ENCODE measurements at places on chromosomes 4 and X.

- DNase-seq, result no peak
These were observed 46.5 kb downstream of the HADH start for GRCh38 chr4:108036213-108036612.

- DNase-seq, result no peak
These were observed 55.2 kb upstream of the TBC1D9 start for GRCh38 chr4:140811429-140811828.

DNA sequence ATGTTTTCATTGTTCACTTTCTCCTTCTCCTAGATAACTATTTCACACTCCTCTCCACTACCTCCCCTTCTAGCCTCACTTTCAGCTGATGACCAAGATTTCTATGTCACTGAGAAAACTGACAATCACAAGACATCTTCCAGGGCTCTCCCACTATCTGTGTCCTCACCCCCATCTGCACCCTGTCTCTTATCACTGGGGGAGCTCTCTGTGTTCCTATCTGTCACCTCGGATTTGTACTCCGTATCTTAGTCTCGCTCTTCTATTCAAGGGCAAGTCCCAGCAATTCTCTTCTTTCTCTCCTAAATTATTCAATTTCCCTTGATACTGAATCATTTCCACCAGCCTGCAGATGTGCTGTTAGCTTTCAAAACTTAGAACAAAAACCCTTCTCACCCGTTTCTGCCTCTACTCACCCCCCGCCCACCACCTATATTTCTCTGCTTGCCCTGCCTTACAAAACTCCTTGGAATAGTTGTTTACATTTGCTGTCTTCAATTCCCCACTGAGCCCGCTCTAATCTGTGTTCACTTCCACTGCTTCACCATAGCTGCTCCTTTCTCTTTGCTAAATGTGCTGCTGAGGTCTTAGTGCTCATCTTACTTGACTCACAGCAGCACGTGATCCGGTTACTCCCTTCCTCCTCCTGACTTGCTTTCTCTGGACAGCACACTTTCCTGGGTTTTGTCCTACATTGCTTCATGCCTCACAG, 293.2 kb downstream of the UNC5C start:
- peak; percentile 87 for DNase-seq

GRCh38 chr4:145736241-145736831, 56.4 kb downstream of the C4orf51 start:
- peak; percentile 59 for DNase-seq

DNA sequence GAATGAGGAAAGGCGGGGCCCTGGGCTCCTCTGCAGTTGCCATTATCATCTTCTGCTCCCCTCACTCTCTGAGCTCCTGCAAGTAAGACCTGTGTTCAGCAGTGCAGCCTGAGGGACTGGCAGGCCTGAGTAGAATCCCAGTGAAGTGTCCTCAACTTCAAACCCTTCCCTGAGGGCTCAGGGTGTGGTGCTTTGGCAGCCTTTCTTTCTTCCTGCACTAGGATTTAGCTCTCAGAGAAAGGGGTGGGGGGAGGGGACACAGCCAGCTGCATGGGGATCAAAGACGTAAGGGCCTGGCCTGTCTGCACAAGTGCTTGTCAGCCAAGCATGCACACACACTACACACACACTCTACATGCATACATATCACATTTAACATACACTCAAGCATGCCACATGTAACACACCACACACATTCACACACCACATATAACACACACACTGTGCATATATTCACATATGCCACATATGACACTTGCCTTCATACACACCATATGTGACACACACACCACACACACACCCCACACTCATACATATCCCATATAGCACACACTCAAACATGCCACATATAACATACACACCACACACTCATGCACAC, 223.4 kb upstream of the RPL34 start:
- no peak for DNase-seq

DNA sequence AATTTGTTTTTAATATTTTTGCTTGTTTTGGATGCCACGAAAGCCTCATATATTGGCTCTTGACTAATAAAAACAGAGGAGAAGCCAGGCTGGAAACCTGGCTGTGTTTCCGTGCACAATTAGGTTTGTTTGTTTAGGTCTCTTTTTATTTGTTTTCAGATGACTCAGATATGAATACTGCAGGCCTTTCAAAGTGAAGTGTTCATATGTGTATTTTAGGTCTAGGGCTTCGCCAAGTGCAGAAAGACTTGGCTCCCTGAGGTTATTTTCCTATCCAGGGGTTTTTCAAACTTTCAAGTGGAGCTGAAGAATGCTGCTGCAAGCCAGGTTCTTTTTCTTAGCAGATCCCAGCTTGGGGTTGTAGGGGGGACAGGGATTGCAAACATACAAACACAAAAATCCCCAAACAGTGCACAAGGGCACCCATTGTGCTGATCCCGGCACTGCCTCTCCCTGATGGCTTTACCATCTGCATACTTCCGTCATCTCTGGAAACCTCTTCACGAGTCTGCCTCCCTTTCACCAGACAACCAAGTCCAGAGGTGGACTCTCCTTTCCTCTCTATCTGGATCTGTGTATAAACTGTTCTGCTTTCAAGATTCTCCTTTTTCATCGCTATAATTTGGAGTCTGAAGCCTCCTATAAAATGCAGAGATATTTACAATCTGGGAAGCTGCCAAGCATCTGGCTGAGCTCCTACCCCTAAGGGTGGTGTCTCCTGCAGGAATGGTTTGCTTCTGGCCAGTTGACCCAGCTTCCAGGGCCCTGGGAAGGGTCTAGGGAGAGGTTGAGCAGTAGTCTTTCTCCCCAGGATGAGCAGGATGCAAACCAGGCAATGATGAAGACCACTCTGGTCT, 108.6 kb downstream of the SMIM20 start:
- peak; percentile 25 for DNase-seq

DNA sequence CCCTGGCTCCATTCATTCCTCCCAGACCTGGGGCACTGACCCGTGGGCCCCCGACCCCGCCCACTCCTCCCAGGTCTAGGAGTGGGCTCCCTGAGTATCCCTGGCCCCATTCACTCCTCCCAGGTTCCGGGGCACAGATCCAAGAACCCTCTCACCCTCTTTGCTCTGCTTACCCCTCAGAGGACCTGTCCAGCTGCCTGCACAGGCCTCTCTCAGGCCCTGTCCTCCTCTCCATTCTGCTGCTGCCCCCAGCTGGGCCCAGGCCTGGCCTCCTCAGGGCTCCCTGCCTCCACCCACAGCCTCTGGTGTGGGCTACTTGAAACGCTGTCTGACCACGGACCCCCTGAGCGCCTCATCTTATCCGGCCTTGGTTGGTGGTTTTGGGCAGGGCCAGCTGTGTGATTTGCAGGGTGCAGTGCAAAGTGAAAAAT, 217.7 kb upstream of the PSAPL1 start:
- no peak for DNase-seq

DNA sequence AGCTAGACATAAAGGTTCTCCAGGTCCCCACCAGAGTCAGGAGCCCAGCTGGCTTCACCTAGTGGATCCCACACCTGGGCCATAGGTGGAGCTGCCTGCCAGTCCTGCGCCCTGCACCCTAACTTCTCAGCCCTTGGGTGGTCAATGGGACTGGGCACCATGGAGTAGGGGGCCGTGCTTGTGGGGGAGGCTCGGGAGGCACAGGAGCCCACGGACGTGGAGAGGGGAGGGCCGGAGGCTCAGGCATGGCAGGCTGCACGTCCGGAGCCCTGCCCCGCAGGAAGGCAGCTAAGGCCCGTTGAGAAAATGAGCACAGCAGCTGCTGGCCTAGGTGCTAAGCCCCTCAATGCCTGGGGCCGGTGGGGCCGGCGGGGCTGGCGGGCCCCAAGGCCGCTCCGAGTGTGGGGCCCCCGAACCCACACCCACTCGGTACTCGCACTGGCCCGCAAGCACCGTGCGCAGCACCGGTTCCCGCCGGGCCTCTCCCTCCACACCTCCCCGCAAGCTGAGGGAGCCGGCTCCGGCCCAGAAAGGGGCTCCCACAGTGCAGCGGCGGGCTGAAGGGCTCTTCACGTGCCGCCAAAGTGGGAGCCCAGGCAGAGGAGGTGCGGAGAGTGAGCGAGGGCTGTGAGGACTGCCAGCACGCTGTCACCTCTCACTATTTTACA, 291.1 kb downstream of the KLHL4 start:
- DNase-seq, result no peak

DNA sequence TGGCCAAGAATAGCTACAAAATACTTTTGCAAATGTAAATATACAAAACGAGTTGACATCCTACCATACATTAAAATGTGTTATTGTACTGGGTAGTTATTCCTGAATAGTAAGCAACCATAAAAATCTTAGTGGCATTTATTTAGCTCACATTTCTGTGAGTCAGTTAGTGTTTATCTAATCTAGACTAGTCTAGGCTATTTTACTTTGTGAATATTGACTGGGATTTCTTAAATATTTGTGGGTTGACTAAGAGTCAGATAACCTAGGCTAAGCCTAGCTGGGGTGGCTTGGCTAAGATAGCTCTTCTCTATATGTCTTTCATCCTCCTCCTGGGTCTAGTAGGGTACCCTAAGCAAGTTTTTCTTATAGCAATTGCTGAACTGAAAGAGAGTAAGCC, 543.8 kb upstream of the DIAPH2 start:
- peak; percentile 1 for DNase-seq

GRCh38 chrX:72532366-72532765, 40.3 kb downstream of the HDAC8 start:
- DNase-seq, result no peak

GRCh38 chr4:100061835-100062234, 111.8 kb upstream of the H2AZ1 start:
- DNase-seq, result peak; percentile 24

DNA sequence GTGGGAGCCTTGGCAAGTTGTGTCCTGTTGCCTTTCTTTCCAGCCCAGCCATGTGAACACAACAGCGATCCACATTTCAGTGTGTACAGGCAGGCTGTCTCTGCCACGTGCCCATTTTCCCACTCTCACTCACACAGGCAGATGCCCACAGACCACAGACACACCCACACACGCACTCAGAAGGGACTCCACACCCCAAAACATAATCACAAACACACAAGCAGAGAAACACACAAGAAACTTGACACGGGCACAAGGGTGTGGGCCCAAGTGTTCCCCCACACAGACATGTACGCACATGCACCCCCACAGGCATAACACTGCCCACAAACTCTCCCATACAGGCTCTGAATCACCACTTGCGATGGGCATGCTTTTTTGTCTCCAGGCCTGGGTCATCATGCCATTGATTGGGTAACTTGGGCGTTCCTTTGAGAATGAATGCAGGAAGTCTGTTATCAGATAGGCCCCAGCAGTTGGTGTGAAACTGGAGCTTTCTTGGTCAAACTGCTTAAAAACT, 84.3 kb downstream of the NBDY start:
- peak; percentile 81 for DNase-seq
